ENCODE measurements at places on chromosomes 1 and 21.

- DNase-seq = peak; percentile 38
Observed at GRCh38 chr21:45555557-45556301, 13.5 kb upstream of the SLC19A1 start.

GRCh38 chr1:204357551-204358490 lies 1.9 kb downstream of the PLEKHA6 start:
- DNase-seq = no peak

GRCh38 chr1:93635614-93636543 lies 45.8 kb downstream of the BCAR3 start:
- DNase-seq = no peak

DNA sequence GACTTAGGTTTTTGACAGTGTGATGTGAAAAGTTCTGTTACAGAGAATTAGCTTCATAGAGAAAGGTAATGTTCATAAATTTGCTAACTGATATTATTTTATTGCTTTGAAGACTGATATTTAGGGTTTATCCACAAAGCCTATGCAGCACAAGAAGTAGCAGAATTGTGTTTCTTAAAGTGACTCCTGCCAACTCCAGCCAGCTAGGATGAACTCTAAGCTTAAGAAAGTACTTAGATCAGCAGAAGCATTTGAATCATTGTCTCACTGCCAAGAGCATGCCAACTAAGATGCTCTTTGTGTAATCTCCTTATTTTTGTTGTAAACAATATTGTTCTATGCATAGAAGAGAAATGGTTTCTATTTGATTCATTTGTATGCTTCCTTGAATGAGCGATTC lies 589.4 kb upstream of the ADGRL4 start:
- DNase-seq = no peak

- DNase-seq = no peak
Observed at GRCh38 chr1:101816262-101816661, 180.5 kb downstream of the OLFM3 start.

DNA sequence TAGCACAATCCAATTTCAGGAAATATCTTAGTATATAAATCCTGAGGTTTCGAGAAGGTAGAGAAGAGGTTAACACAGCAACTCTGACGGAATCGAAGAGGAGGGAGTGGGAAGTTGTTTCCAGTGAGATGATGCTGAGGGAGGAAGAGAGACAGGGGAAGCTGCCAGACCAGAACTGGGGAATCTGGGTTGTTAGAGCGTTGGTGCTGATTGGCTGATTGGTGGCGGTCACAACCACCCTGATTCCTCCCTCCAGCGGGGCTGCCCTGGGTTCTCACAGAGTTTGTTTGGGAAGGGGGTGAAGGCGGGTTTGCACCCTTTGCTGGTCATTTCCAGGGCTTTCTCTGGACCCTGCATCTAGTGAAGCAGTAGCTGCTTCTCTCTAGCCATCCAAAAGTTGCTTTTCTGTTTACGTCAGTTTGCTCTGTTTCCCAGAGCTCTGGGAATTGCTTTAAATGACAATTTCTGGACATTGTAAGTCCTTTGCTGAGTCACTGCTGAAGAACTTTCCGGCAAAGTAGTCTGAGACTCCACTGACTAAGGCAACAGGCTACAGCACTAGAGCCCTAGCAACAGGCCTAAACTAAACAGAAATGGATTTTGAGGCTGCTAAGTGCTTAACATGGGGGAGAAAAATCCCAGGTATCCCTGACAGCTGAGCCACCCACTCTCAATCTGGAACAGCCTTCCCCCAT lies 90.1 kb downstream of the TENT5C start:
- DNase-seq = no peak

GRCh38 chr21:35303085-35303484 lies 254.0 kb upstream of the RUNX1 start:
- DNase-seq = no peak

DNA sequence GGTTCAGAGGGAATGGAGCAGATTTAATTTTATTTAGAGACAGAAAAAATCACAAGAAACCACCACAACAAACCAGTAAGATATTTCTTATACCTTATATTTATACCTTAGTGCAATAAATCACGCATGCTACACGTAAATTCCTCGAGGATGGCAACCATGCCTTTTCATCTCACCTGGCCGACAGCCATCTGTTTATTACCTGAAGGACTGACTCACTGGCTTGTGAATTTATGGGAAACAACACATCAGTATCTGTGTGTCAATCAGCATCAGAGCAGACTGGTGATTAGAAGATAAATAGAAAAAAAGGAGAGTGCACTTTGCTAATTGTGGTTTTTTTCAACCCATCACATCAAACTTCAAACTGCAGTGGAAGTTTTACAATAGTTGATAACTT lies 58.4 kb downstream of the S1PR1 start:
- no peak for DNase-seq

- DNase-seq = no peak
Observed at GRCh38 chr1:71788113-71788512, 494.2 kb downstream of the NEGR1 start.

- no peak for DNase-seq
Observed at GRCh38 chr1:60078182-60078581, 4.6 kb upstream of the C1orf87 start.

GRCh38 chr1:219581766-219582165 lies 31.1 kb downstream of the ZC3H11B start:
- DNase-seq = no peak

DNA sequence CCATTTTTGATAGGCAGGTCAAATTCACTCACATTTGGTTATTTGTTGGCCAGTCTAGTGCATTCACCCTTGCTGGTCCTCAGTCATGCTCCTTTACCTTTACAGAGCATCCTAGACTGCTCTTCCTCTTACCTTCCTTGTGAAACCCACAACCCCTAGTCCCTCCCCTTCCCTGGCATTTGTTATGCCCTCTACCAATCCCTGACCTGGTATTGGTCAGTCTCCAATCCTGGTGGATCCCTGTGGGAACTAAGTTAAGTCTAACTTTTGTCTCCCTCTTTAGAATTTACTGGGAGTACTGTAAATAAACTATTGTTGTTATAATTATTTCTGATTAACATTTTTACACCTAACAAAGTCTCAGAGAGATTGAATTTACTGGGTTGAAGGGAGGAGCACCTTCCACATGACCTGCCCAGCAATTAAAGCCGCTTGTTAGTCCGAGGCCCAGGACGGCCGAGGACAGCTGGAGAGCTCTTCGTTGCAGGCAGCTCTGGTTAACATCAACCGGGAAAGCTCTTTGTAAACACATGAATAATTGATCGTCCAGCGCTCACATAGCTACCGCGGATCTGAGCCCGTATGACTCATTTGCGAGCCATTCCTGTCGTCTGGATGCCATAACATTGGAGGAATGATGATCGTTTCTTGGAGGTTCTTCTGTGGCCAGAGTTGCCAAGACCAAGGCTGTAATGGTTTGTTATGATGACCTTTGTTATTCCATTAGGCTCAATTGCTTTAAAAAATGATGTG lies 31.9 kb downstream of the MTARC1 start:
- no peak for DNase-seq

DNA sequence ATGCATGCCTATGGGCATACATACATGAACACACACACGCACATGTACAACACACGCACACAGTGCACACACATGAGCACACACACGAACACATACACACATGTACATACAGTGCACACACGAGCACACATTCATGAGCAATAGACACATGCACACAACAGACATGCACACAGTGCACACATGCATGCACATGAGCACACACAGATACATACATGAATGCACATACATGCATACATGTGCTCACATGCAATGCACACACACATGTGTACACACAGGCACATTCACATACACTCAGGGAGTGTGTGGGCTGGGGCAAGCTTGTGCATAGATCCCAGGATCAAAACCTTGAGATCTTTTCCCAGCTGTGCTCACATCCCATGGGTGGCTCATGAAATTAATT lies 18.9 kb downstream of the CRYAA start:
- DNase-seq = no peak

GRCh38 chr1:170166518-170167180 lies 20.9 kb downstream of the NTMT2 start:
- DNase-seq = no peak

DNA sequence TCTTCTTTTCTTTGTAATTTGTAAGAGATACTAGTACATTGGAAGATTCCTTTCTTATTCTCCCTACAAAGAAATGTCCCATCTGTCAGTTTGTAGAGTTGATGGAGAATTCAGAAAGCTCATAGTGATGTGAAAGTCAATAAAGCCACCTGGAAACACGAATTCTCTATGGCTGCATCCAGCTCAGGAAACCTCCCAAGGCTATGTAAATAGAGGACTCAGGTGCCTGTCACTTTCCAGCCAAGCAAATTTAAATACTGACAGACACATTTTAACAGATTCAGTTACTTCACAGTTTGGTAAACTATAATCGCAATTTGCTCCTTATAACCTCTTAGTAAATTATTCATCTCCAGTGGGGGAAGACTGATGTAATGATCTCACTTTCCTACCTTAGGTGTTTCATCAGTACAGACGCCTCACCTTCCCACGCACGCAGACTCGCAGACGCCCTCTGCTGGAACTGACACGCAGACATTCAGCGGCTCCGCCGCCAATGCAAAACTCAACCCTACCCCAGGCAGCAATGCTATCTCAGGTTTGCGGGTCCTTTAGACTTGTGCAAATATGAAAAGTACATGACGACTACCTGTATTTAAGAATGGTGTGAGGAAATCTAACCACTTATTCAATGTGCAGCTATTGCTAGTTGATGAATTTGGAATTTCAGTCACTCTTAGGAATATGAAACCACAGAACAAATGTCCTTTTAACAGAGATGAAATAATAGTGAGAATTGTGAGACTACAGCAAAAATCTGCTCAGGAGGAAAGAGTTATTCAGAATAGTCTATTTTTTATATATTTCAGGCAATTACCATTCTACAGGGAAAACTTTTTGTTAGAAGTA lies 60.6 kb downstream of the PTPRC start:
- DNase-seq = peak; percentile 79

- no peak for DNase-seq
Observed at GRCh38 chr1:109208836-109209463, 4.8 kb upstream of the SARS1 start.

- DNase-seq = no peak
Observed at GRCh38 chr21:15250384-15250783, 185.6 kb upstream of the NRIP1 start.

DNA sequence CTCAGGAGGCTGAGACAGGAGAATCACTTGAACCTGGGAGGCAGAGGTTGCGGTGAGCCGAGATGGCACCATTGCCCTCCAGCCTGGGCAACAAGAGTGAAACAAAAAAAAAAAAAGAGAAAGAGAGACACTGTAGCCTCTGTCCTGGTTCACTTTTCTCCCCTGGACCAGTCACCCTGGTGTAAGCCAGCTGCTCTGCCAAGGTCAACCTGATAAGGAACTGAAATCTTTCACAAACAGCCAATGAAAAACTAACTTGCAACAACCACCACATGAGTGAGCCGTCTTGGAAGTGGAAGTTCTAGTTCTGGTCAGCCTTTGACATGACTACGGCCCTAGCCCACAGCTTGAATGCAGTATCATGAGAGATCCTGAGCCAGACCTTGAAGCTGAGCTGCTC lies 36.8 kb upstream of the CXADR start:
- no peak for DNase-seq

- no peak for DNase-seq
Observed at GRCh38 chr1:7856345-7856744, 3.5 kb upstream of the UTS2 start.

- DNase-seq = no peak
Observed at GRCh38 chr1:159468321-159468720, 28.8 kb downstream of the OR10J1 start.

- DNase-seq = no peak
Observed at GRCh38 chr1:117897551-117897950, 31.9 kb downstream of the GDAP2 start.

GRCh38 chr1:204791453-204792353 lies 79.0 kb upstream of the NFASC start:
- peak; percentile 91 for DNase-seq

- no peak for DNase-seq
Observed at GRCh38 chr1:76317299-76317900, 242.9 kb downstream of the ST6GALNAC3 start.

DNA sequence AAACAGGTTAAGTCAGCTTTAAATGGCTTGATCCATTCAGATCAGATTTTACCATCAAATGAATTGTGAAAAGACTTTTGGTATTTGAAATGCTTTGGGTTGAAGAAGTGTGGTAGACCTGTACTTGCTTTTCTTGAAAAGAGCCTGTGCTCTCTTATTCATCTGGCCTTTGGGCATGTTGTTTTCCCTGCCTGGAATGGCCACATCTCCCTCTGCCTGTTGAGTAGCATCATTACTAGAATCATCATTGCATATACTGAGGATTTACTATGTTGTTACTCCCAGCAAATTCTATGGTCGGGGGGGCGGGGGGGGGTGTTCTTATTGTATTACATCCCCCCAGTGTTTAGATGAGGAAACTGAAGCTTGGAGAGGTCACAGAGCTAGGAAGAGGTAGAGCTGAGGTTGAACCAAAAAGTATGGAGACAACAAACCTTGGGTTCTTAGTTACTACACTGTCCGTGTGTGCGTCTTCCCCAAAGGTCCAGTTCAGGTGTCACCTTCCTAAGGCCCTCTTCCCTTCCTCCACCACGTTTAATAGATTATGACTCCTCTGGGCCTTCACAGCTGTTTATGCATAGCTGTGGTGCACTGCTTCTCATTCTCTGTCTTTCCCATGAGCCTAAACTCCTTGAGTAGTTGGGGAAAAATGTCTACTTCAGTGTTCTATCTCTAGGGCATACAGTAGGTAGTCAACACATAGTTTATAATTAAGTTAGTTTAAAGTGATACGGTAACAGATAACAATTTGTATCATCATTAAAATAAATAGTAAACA lies 246.4 kb upstream of the HOOK1 start:
- no peak for DNase-seq

DNA sequence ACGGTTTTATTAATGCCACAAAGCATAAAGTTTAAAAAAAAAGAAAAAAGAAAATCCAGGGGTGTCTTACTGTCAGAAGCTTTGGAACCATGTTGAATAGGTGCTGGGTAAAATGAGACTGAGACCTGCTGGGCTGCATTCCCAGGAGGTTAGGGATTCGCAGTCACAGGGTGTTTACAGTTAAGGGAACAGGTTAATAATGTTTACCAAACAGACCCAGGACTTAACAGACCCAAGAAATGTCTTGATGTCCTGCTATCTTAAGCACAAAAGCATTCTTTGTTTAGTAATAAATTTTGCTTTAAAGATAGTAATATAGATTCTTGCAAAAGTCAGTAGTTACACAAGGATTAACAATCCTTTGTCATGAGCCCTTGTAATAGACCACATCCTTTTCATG lies 54.7 kb downstream of the OLFML3 start:
- no peak for DNase-seq

- no peak for DNase-seq
Observed at GRCh38 chr1:176820391-176821031, 344.0 kb downstream of the ASTN1 start.

DNA sequence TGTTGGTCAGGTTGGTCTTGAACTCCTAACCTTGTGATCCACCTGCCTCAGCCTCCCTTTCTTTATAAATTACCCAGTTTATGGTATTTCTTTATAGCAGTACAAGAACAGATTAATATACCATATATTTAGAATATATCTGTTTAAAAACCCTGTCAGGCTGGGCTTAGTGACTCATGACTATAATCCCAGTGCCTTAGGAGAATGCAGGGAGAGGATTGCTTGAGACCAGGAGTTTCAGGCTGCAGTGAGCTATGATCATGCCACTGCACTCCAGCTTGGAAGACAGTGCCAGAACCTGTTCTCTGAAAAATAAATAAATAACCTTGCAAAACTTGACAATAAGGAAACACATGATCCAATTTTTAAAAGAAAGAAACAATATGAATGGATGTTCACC lies 43.9 kb downstream of the ZNF684 start:
- DNase-seq = no peak

Measured in stimulated activated effector memory CD8-positive, alpha-beta T cell treated with anti-CD3 and anti-CD28 coated beads, Interleukin-12 subunit alpha, Interleukin-12 subunit beta, amount 100 ng/mL, for 72 hours (primary cell).